Esophagus squamous epithelium (tissue), 5 donors: ENCODE measurements at places on chromosomes 4 and X.

DNA sequence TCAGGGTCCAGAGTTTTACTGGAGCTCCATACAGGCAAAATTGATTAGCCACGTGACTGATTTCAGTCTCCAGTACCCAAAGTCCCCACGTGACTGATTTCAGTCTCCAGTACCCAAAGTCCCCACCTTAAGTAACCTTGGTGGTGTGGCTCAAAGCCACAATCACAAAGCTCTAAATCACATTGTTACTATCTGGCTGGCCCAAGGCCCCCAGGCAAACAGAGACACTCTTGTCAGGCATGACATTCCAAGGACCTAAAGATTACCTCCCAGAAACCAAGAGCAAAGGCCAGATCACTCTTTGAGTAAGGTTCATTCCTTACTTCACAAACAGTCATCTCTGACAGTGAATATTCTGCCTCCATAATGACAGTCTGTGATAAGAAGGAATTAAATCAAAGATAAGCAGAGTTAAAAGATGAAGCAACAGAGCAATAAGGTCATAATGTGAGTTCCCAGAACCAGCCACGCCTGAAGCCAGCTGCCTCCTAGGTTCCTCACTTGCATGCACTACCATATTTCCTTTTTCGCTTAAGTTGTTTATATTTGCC is 78.5 kb downstream of the ANXA3 start:
- DNase-seq, result no peak
- H3K27ac ChIP-seq, result no peak overlapping the region
- H3K27me3 ChIP-seq, result no peaks in the 10 kb centered on the region
- no peak overlapping the region for H3K4me3 ChIP-seq

- H3K36me3 ChIP-seq, result no peaks in the 10 kb centered on the region
- H3K4me1 ChIP-seq, result no peaks in the 10 kb centered on the region
- H3K27ac ChIP-seq, result no peak overlapping the region
- H3K4me3 ChIP-seq, result no peak overlapping the region
- H3K27me3 ChIP-seq, result no peaks in the 10 kb centered on the region
Observed at GRCh38 chr4:89358935-89359638, 51.5 kb upstream of the GPRIN3 start.

DNA sequence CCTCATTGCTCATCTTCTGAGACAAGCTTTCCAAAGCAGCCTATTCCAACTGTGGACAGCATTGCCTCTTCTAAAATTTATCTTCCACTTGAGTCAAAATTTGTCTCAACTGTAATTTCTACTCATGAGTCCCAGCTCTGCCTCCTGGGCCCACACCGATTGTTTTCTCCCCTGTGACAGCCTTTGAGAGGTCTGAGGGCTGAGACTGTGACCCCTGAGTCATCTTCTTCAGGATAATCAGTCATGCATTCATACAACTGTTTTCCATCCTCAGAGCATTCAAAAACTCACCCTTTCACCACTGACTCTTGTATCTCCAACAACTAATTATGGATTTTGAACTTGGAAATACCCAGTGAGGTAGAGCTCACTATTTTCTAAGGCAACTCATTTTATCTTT is 228.1 kb downstream of the EDA2R start:
- no peaks in the 10 kb centered on the region for H3K4me1 ChIP-seq
- H3K36me3 ChIP-seq, result no peaks in the 10 kb centered on the region
- H3K27ac ChIP-seq, result no peak overlapping the region
- no peaks in the 10 kb centered on the region for H3K27me3 ChIP-seq

DNA sequence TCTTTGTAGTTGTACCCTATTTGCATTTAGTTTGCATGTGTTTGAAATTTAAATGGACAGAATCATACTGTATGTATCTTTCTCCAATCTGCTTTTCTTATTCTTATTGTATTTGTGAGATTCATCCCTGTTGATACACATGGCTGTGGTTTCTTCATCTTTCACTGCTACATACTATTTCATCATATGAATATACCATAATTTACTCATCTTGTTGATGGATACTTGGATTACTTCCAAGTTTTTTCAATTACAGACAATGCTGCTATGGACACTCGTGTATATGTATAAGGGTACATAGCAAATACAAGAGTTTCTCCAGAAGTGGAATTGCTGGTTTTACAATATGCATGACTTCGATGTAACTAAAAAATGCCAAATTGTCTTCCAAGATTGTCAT is 11.8 kb upstream of the KLHL8 start:
- H3K4me1 ChIP-seq, result peaks cover 4% of the 10 kb centered on the region
- H3K4me3 ChIP-seq, result no peak overlapping the region
- no peaks in the 10 kb centered on the region for H3K27me3 ChIP-seq

DNA sequence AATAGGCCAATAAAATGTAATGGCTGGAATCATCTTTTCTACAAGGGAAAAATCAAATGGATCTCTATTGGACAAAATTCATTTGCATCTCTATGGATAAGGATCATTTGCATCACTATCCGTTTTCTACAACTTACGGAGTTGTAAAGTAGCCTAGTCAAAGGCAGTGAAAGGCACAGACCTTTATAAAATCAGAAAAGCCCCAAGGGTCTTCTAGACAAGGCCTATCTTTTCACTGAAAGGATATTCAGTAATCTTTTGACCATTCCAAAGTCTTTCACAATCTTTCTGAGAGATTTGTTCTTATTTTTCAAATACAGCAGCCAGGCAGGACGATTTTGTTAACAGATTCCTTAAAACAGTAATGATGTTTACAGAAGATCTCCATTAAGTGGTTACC is 119.5 kb upstream of the JADE1 start:
- H3K4me3 ChIP-seq, result no peak overlapping the region
- no peak overlapping the region for H3K27ac ChIP-seq
- H3K4me1 ChIP-seq, result peaks cover 4% of the 10 kb centered on the region

- no peak overlapping the region for H3K27ac ChIP-seq
- no peaks in the 10 kb centered on the region for H3K4me1 ChIP-seq
- H3K4me3 ChIP-seq, result no peak overlapping the region
- H3K36me3 ChIP-seq, result peaks cover 77% of the 10 kb centered on the region
Observed at GRCh38 chrX:43741843-43742573, 85.9 kb downstream of the MAOA start.

- H3K4me3 ChIP-seq, result no peak overlapping the region
- H3K4me1 ChIP-seq, result no peaks in the 10 kb centered on the region
- no peaks in the 10 kb centered on the region for H3K27me3 ChIP-seq
- DNase-seq, result no peak
Observed at GRCh38 chr4:14749910-14750309, 252.4 kb upstream of the CPEB2 start.

DNA sequence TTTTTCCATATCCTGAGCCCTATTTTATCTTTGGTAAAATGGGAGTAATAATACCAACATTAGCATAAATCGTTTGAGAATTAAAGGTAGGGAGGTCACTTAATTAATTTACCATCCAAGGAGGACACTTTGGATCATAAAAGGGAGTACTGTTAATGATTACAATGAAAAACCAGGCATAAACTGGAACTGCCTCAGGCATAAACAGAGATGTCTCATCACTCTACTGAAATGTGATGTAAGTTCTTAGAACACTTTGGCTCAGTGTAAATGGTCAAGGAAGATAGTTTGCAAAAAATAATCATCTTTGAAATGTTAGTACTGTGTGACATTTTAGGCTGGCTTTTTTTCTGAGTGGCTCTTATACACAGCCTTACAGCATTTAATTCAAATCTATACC is 268.7 kb downstream of the SLC39A8 start:
- H3K36me3 ChIP-seq, result no peaks in the 10 kb centered on the region
- H3K4me3 ChIP-seq, result no peak overlapping the region

DNA sequence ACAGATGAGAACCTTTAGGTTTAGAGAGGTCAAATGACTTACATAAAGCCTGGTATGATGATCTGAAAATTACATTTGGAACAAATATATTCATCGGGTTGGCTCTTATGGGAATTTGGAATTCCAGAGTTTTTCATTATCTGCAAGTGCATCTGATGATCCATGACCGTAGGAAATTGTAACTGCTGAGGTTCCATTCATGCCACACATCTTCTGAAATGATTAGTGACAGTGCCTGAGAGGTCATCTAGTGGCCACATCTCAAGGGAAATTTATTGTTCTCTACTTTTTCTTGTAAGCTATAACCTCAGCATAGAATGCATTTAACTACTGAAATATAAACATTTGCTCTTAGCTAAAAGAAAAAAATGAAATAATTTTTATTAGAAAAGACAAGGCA is 105.8 kb upstream of the NWD2 start:
- no peak overlapping the region for H3K4me3 ChIP-seq
- no peaks in the 10 kb centered on the region for H3K27me3 ChIP-seq
- no peak overlapping the region for H3K27ac ChIP-seq

GRCh38 chr4:53852343-53852742 is 212.1 kb downstream of the CHIC2 start:
- no peak for DNase-seq
- no peaks in the 10 kb centered on the region for H3K27me3 ChIP-seq
- H3K4me3 ChIP-seq, result no peak overlapping the region

DNA sequence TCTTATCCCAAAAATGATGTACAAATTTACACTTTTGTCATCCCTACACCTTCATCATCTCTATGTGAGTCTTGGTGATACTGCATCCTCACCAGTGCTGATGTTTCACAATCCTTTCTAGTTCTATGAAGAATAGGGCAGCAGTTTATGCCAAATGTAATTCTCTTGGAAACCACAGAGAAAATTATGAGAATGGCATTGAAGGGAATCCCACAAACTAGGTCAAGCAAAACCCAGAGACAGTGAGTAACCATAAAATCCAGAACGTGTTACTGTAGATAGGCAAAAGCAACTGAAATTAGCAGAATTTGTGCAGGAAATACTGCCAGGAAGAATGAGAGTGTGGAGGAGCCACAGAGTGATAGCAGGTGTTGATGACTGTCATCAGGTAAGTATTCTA is 24.5 kb downstream of the IL15 start:
- no peaks in the 10 kb centered on the region for H3K27me3 ChIP-seq
- H3K4me1 ChIP-seq, result peaks cover 23% of the 10 kb centered on the region
- no peak overlapping the region for H3K4me3 ChIP-seq
- no peak overlapping the region for H3K27ac ChIP-seq

DNA sequence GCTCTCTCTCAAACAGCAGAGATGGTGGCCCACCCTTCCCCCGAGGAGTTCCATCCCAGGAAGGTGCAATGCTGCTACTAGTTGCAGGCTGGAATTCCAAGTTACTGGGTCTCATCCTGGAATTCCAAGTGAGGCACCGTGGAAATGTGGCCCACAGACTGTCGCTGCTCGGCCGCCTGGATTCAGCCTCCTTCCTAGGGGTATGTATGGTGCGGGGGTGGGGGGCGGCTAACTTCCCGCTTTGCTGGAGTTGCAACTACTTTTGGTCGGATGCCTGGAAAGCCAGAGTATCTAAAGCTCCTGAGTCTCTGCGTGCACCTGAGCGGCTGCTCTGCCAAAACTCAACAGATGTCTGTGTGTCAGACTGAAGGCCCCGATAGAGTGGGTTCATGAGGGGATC is 1146.2 kb downstream of the RPA4 start:
- no peaks in the 10 kb centered on the region for H3K4me1 ChIP-seq
- H3K36me3 ChIP-seq, result no peaks in the 10 kb centered on the region
- DNase-seq, result no peak
- no peaks in the 10 kb centered on the region for H3K27me3 ChIP-seq
- no peak overlapping the region for H3K27ac ChIP-seq

- no peak for DNase-seq
- no peaks in the 10 kb centered on the region for H3K4me1 ChIP-seq
- H3K4me3 ChIP-seq, result no peak overlapping the region
- no peaks in the 10 kb centered on the region for H3K36me3 ChIP-seq
- H3K27me3 ChIP-seq, result no peaks in the 10 kb centered on the region
- H3K27ac ChIP-seq, result no peak overlapping the region
Observed at GRCh38 chr4:165394275-165394674, 15.5 kb downstream of the CPE start.

DNA sequence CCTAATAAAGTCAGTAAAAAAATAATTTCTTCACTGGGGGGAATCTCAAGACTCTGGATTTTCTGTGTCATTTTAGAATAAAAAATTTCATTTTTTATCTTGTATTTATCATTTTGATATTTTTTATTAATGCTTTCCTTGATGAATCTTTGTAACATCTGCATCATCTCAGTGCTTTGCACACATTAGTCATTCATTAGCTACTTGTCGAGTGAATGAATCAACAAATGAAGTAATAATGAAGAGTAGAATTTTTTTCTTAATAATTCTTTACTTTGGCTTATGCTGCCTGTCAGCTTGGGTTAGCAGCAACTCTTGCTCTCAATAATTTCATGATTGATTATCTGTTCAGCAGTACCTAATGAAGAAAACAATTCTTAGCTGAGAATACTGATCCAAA is 530.8 kb downstream of the GRXCR1 start:
- H3K4me3 ChIP-seq, result no peak overlapping the region
- H3K36me3 ChIP-seq, result no peaks in the 10 kb centered on the region
- no peaks in the 10 kb centered on the region for H3K27me3 ChIP-seq
- H3K27ac ChIP-seq, result no peak overlapping the region
- no peak for DNase-seq

DNA sequence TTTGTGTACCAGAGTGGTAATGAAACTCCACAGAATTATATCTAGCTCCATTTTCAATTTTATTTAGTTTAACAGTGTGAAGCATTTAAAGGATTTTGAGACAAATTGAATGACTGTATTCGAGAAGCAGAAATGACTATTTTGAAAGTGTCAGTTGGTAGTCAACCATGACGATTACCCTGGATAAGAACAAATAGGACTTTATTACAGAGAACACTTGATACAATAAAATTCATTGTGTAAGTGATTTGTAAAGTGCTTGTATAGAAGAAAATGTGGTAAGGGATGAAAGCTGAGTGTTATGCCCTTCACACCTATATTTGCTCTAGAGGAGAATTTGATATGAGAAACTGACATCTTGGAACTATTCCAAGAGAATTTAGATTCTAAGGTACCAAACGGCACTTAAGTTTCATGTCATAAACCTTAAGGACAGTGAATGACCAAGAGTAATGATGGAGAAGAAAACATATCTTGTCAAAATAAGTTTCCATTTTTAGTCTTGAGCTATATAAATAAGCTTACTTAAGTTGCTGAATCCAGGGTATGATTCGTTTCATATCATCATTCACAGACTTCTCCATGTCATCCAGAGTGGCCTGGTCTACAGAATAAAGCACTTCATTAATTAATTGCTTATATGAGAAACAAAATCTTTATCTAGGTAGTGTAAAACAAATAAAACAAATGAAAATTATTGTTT is 34.6 kb downstream of the MED14 start:
- no peak overlapping the region for H3K4me3 ChIP-seq
- H3K4me1 ChIP-seq, result no peaks in the 10 kb centered on the region
- DNase-seq, result no peak
- H3K36me3 ChIP-seq, result peaks cover 75% of the 10 kb centered on the region

DNA sequence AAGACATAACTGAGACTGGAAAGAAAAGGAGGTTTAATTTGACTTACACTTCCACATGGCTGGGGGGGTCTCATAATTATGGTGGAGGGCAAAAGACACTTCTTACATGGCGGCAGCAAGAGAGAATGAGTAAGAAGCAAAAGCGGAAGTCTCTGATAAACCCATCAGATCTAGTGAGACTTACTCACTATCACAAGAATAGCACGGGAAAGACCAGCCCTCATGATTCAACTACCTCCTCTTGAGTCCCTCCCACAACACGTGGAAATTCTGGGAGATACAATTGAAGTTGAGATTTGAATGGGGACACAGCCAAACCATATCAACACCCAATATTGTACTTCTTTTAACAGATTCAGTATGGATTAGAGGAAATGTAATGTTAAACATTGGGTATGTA is 646.6 kb downstream of the ANKRD50 start:
- no peak for DNase-seq
- H3K36me3 ChIP-seq, result no peaks in the 10 kb centered on the region
- no peak overlapping the region for H3K27ac ChIP-seq
- H3K4me1 ChIP-seq, result peaks cover 15% of the 10 kb centered on the region

- no peak overlapping the region for H3K4me3 ChIP-seq
- H3K27ac ChIP-seq, result no peak overlapping the region
- H3K4me1 ChIP-seq, result peaks cover 2% of the 10 kb centered on the region
- no peaks in the 10 kb centered on the region for H3K36me3 ChIP-seq
Observed at GRCh38 chr4:7330031-7330596, 104.6 kb downstream of the PSAPL1 start.
